ENCODE measurements at places on chromosomes 16 and 17.

DNA sequence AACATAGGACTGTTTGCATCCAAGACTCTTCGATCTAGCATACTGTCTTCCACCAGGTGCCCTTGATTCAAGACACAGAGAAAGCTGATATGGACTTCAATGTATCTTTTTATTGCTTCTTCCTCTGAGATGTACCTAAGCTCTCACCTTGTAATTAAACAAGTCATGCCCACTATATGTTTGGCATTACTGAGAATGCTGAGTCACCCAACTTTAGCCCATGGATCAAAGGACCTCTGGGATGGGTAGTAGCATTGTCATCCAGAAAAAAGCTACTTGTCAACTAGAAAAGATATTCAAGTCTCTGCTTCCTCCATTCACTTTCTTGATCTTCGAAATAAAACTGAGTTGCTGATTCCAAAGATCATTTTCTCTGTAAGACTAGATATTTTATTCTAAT lies 37.8 kb downstream of the CDH8 start:
- no peak for DNase-seq

DNA sequence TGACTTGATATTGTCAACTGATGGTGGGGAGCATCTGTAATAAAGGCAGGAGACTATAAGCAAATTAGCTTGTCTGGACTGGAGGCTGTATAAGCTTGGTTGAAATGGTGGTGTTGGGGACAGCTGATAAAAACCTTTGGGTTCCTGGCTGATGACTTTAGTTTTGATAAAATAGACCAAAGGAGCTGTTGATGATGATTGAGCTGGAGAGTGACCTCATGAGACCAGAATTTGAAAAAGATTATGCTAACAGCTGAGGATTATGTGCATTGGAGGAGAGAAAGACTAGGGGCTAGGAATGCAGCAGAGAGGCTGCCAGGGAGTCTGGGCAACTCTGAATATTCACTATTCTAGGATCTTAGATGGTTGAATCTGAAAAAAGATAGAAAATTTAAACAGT lies 8.7 kb upstream of the CDC27 start:
- DNase-seq = no peak

DNA sequence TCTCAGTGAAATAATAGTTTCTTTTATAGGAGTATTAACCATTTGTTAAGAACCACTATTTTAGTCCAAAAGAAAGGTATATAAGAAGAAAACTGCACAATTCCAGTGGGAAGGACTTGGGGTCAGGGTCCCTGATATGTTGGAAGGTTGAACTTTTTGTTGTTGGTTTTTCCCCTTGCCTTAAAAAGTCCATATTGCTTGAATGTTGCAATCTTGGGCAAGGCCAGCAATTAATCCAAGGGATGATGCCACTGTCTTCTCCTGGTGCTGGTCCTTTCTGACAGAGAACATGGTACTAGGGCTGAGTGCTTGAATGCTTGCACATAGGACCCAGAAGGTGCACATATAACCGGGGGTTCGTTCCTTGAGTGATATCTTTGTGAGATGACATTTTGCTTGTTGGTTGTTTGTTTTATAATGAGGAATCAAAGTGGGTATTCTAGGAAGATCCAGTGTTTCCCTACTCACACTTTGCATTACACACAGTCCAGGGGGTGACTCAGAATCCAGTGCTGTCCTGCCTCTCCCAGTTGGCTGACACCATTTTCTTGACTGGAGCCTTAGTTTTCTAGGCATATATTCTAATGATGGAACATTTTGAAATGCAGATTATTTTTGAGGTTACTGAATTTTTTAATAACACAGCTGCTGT lies 54.9 kb downstream of the SIAH1 start:
- DNase-seq = no peak

DNA sequence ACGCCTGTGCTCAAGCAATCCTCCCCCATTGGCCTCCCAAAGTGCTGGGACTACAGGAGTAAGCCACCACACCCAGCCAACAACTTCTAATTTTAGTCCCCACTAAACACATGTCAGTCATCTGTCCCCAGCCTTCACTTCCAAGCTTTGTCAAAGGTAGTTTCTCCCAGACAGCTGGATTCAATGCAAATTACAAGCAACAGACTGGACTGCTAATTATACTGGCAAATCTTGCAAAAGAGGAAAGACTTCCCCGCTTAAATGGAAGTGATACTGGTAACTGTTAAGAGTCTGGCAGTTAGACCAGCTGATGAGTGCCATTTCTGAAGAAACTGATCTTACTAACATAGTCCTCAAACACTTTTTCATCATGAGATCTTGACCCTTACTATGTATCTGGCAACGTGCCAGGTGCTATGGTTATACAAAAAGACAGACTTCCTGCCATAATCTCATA lies 8.2 kb upstream of the GGA2 start:
- no peak for DNase-seq

- DNase-seq = peak; percentile 19
Measured at GRCh38 chr17:4934173-4934979, 2.3 kb downstream of the GP1BA start.

DNA sequence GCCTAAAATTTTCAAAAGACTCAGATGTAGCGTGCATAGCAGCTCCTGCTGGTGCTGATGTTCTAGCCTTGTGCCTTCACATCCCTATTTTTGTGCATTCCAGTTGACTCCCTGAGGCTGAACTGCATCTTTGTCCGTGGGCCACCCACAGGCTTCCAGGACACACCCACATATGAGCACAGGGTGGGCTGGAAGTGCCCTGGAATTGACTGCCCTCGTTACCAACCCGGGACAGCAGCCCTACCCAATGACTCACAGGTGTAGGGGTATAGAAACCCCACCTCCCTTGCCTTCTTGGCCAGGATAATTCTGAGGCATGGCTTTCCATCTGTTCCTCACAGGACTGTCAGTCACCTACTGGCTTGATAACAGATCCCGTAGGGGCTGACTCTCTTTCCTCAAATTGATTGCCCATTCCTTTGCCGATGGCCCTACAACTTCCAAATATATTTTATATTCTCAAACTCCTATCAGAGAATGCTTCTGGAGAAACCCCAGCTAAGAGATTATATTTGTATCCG lies 65.9 kb upstream of the CDH13 start:
- DNase-seq = no peak

DNA sequence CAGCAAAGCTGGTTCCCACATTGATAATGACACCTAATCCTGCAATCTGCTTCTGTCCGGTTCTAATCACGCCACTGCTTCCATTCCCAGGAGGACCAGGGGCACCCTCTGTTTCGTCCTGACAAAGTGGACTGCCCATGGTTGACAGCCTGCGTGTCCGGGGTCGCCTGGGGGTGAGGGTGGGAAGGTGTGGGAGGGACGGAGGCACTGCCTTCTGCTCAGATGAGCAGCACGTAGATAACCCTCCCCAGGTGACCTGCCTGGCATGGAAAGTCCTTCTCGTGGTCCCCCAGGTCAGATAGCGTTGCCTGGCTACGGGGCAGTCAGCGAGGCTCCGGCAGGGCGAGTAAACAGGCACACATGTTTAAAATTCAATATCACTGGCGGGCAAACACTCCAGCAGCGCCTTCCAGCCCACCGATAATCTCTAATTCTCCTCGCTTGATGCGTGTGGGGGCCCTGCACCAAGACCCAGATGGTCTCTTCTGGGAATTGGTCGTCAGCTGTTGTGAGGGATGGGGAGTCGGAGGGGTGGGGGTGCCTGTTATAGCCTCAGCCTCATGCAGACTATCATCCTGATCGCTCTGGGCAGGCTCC lies 132.2 kb downstream of the RAP1GAP2 start:
- no peak for DNase-seq

- no peak for DNase-seq
Measured at GRCh38 chr16:22683730-22684573, 130.0 kb upstream of the HS3ST2 start.

- no peak for DNase-seq
Measured at GRCh38 chr16:22424161-22424937, 49.9 kb upstream of the CDR2 start.

Data from NCI-H1105 (cell line).